ENCODE measurements at places on chromosomes 7 and 10.

DNA sequence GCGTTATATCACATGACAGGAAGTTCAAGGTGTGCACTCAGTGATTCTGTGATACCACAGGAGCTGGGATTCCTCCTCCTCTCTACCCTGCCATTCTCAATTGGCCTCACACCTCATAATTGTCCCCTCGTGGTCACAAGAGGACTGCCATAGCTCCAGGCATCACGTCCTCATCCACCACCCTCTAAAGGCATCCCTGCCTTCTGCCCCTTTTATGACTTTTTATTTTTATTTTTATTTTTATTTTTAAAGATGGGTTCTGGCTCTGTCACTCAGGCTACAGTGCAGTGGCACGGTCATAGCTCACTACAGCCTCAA lies 47.0 kb downstream of the PDGFA start:
- no peak for DNase-seq

GRCh38 chr7:19772306-19772705 lies 1.1 kb downstream of the TMEM196 start:
- peak; percentile 27 for DNase-seq

DNA sequence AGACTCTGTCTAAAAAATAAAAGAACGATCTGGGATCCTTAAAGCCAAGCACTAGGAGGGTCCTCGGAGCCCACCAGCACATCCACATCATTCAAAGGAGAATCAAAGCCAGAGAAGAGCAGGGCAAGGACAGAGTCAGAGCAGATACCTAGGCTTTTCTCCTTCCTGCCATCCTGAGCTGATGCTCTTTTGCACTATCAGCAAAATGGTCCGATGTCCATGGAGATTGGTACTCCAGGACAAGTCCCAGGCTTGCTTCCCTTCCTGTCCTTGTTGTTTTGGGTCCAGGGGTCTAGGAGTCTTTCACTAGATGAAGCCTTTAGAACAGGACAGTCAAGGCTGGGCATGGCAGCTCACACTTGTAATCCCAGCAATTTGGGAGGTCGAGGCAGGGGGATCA lies 58.0 kb upstream of the ELN start:
- DNase-seq = no peak

DNA sequence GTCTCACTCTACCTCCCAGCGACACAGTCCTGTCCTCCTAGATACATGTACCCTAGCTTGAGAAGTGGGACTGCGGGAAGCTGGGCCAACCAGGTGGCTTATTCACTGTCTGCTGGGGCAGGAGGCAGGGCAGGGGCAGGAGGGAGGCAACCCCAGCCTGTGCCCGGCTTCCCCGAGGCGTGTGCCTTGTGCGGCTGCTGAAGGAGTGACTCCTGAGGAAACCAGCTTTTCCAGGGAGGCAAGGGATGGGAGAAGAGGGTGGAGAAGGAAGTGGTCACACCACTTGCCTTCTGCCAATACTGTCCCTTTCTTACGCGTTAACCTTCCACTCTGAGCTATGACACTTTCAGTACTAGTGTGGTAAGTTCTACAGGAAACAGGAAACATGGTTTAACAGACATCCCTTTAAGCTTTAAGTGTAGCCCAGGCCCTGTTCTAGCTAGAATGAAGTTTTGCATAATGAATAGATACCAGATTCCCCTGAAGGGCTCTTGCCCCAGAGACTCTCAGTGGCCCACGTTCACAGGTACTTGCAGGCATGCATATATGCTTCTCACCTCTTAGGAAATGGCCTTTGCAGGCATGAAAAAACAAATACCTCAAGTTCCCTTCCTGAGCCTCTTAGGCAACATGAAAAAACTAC lies 40.6 kb downstream of the SYPL1 start:
- DNase-seq = no peak

- no peak for DNase-seq
These were observed 62.6 kb downstream of the TACR2 start for GRCh38 chr10:69353977-69354635.

DNA sequence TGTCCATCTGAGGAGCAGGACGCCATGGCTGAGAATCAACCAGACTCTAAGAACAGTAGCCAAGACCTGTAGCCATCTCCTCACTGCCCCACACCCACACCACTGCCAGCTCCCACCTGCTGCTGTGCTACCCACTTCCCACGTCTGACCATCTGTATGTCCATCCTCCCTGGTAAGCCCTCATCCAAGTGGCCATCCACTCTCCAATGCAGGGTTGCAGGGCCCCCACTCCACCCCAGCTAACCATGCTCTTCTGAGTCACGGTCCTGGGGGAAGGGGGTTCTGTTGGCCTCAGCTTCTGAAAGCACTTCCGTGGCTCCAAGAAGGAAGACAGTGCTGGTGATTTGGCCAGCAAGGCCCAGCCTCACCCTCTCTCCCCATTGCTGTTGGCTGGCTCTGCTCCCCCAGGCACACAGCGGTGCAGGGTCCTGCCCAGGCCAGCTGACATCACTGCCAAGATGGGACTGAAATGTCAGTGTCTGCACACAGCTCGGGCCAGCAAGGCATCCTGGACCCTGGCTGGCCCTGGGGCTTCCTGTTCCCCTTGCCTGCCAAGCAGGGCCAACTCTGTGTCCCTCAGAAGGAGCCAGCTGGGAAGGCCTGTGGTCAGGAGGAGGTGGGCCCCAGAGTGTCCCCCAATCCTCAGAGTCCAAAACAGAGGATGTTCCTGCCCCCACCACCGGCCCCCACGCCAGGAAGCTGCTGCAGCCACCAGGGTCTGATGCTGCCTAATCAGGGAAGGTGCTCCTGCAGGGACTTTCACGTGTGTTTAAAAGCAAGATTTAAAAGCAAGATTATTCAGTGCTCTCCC lies 17.5 kb downstream of the RASGEF1A start:
- no peak for DNase-seq

GRCh38 chr10:85993840-85994507 lies 372.6 kb downstream of the GRID1 start:
- no peak for DNase-seq

DNA sequence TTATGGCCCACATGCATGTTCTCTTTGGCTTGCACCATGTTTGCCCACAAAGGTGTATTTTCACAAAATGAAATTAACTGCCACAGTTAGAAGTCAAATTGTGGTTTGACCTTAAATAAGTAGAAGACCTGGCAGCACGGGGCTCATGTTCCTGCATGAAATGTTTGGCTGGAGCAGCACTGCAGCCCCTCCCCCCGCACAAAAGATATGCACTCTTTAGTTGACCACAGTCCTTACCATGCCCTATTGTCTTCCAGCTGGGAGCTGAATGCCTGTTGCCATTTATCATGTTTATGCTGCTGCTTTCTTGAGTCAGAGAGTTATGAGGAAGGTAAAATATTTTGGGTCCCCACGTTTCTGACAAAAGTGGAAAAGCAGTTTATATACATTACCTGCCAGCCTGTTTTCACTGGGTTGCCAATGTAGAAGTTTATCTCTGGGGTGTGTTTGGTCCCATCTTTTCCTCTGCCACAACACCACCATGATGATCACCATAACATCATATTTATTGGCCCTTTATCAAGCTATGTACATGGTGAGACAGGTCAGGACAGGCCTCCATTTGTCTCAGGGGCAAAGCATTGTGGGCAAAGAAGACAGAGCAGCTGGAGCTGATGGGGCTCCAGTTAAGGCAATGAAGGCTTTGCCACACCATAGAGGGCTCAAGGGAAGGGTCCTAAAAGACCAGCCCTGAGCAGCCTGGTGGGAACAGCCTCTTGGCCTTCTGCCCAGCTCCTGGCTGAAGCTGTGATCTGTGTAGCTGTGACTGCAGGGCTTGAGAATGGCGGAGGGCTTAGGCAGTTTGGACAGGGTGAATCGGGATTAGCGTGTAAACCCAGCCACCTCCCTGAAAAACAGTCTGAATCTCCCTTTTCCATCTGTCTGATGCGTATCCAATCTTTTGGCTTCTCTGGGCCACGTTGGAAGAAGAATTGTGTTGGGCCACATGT lies 5.4 kb downstream of the PRF1 start:
- peak; percentile 31 for DNase-seq

GRCh38 chr10:32964270-32964669 lies 6.2 kb upstream of the ITGB1 start:
- no peak for DNase-seq

- DNase-seq = peak; percentile 94
These were observed 33.4 kb upstream of the COBL start for GRCh38 chr7:51349820-51350545.

DNA sequence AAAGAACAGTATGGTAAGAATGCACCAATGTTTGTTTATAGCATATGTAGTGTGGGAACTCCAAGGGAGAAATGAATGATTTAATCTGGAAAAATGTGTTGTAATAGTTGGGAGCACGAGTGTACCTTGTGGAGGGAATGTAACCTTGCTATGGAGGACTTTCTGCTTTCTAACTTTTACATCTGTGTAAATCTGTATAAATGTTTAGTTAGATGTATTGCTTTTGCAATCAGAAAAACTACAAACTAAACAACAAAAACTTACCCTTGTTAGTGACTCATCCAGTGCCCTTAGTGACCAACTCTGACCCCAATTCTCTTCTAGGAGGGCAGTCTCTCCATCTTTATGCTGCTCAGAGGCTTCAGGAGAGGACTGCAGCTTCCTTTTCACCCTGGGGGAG lies 89.3 kb downstream of the CCNY start:
- DNase-seq = no peak

- DNase-seq = no peak
These were observed 47.3 kb downstream of the ITGA8 start for GRCh38 chr10:15672469-15672868.

DNA sequence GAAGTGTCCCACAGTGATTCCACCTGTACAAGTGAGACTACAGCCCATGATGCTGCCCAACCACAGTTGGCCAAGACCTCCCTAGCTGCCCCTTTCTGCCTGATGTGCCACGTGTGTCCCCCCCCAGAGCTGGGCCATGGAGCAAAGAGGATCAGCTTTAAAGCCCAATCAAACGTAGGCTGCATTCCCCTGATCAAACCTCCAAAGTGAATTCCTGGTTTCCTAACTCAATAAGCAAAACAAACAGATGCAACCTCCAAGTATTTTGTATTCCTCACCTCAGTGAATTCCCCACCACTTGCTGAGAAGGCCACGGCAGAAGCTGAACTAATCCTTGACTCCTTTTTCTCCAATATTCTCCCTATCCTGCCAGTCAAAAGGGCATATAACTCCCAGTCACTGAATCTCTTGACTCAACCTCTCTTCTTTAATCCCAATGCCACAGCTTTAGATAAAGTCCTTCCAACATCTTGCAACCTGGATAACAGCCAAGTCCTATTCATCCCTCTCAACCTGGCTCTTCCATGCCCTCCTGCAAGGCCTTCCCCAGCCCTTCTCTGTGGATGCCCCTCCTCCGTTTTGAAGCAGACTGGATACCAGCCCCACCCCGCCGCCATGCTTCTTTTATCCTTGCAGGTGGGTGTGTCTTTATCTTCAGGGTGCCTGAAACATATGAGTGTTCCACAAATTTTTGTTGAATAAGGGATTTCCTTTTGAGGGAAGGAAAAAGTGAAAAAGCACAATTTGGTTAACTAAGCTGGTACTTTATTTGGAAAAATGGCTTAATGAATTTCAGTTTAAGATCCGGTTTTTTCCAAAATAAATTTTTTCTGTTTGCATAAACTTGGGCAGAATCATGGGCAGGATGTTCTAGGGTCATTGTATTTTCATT lies 285.2 kb upstream of the MKLN1 start:
- DNase-seq = no peak

- DNase-seq = no peak
These were observed 29.4 kb downstream of the BMS1 start for GRCh38 chr10:42812028-42812427.

DNA sequence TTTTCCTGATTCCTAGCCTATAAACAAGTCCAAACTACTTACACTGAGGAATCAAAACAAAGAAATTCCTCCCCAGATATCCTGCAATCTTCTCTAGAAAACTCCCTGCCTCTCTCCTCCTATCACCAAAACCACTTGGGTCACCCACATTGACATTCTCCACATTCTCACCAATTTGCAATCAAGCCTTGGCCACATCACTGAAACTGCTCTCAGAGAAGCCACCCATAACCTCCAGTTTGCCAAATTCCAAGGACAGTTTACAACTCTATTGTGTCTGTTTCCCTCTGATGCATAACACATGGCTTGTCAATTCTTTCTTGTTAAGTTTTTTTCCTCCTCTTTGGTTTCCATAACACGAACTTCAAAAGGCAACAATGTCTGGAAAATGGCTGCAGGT lies 233.5 kb downstream of the XPNPEP1 start:
- no peak for DNase-seq

DNA sequence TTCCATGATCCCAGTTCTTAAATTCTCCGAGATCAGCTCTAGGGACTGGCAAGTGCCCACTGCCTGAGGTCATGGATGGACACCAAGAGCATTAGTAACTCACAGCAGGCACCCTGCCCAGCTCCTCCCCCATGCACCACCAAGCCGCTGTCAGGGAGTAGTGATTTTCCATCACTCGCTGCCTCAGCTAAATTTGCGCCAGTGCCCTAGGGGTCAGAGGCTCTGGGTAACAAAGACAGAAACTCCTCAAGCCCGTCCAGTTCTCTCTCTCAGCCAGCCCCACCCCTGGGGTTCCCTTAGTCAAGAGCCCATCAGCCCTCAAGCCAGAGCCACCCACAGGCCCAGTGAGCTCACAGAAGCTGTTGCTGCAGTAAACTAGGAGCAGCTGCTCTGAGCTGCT lies 30.0 kb downstream of the PAX2 start:
- DNase-seq = no peak

- peak; percentile 79 for DNase-seq
These were observed at the start of gene MEIG1 for GRCh38 chr10:14959221-14960057. TSS of gene MEIG1 (plus strand) at chr10:14959388. CDS start at chr10:14966469, 7,081 bp downstream.

- DNase-seq = no peak
These were observed 60.8 kb upstream of the CELF2 start for GRCh38 chr10:10956681-10957542.

DNA sequence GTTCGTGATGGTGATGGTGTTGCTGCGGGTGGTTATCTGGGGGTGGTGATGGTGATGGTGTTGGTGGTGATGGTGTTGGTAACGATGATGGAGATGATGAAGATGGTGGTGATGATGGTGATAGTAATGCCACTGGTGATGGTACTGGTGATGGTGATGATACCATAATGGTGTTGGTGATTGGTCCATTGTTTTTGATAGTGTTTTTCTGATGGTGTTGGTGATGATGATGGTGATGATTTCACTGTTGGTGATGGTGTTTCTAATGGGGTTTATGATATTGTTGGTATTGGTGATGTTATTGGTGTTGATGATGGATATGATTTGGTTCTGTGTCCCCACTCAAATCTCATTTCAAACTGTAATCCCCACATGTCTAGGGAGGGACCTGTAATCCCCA lies 51.7 kb upstream of the PITRM1 start:
- DNase-seq = no peak

DNA sequence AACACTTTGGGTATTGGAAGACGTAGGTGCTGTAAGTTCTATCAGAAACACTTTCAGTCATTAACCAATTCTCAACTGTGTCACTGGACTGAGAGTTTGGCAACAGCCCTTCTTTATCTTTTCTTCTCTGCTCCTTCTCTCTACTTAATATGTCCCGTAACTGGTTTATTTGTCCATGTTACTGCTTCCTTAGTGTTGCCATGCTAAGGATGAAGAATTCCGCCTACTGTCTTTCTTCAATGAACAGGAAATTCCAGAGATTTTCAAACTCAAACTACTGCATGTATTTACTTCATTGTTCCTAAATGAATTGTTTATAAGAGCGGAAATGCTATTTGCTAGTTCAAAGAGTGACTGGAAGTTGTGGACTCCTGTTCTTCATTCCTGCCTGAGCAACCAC lies 143.7 kb downstream of the TAX1BP1 start:
- DNase-seq = no peak

Measured in NCI-H1105 (cell line).